ENCODE measurements at places on chromosomes 6 and 20.

DNA sequence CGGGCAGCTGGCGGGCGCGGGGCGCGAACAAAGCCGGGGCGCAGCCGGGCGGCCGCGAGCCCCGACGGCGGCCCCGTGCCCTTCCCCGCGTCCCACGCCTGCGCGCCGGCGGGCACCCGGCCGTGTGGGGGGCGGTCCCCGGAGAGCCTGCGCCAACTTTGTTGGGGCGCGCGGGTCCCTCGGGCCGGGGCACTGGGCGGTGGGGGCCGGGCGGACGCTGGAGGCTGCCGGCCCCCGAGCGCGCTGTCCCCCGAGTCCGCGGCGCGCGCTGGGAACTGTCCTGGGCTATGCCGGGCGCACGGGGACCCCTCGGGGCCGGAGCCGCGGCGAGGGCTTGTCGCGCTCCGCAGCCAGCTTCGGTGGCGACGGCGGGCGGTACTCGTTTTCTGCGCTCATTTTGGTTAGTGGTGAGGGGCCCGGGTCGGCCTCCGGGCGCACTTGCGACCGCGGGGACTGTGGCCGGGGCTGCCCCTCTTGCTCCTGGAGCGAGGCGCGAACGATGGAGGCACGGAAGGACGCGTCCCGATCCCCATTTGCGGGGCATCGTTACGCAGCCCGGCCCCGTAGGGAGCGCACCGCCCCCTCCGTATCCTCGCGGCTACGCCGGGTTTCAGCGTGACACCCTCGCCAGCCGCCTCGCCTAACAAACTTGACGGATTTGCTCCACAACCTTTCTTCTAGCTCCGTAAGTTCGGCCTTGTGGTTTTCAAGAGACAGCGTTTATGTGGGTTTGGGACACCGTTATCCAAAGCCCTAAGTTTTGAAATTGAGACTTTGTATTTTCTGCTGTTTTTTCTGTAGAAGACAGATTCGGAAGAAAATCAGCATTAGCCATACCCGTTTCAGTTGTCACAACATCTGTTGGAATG is 622 bp downstream of the SS18L1 start:
- DNase-seq, result no peak

GRCh38 chr6:41966961-41967311 is 25.3 kb upstream of the CCND3 start:
- no peak for DNase-seq

- DNase-seq, result no peak
Measured at GRCh38 chr6:41964201-41964887, 22.7 kb upstream of the CCND3 start.

GRCh38 chr20:37700301-37700700 is 6.5 kb downstream of the CTNNBL1 start:
- no peak for DNase-seq

- no peak for DNase-seq
Measured at GRCh38 chr20:57664924-57665588, 44.8 kb downstream of the PMEPA1 start.

DNA sequence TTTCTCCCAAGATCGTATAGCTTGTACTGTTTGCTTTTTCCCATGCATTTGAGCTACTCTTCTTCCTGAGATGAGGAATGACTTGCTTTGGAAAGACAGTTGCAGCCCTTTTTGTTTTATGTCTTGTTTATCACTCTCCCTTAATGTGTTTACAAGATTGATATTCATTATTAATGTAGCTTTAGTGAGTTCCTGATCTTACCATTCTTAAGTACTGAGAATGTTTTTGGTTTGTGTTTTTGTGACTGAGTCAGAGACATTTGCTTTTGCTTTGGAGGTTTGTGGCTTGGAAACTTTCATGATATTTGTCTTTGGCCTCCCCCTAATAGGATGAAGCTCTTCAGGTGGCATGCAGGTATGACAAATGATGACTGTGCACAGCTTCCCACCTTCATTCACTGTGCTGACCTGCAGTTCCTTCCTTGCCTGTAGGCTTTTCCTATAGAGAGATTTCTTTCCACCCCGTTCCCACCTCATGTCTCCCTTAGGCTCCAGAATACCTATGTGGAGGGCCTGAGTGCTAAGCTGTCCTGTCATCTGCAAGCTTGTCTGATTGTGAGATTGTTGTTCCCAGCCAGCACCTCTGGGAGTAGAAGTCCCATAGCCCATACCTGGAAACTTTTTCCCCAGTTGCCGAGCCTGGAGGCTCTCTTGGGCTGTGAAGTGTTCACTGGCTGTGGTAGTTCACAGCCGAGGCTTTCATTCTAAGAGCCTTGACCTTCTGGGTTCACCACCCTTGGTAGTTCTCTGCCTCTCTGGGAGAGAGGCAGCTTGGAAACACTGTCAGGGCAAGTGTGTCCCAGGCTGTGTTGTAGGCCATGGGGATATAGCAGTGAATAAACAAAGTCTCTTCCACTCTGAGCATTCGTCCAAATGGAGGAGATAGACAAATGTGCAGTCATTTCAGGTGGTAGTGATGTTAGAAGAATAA is 27.1 kb downstream of the CDS2 start:
- no peak for DNase-seq

GRCh38 chr20:710780-711450 is 35.3 kb upstream of the SCRT2 start:
- no peak for DNase-seq

DNA sequence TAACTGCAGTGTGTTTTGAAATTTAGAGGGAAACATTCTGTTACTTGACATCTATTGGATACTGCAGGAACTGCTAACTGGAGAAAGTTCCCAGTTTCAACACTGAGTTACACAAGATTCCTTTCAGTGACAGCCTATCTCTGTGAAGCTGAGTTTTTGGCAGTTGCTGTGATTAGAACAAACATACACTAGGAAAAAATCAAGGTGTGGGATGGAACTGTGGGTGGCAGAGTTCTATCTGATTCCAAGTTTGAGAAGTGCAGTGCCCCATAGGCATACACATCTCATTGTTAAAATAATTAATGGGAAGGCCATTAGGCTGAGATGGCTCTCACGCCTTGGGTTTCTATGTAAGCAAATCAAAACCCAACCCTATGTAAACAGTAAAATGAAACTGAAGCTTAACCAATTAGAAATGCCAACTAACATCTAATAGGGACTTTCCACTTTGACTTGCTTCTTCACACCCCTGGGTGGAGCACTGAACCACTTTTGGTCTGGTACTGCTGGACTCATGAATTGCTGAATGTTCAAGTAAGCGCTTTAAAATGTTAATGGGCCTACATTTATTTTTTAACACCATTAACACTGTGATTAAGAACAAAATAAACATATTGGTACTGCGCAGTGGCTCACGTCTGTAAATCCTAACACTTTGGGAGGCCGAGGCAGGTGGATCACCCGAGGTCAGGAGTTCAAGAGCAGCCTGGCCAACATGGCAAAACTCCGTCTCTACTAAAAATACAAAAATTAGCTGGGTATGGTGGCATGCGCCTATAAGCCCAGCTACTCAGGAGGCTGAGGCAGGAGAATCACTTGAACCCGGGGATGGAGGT is 55.2 kb upstream of the TBC1D7 start:
- DNase-seq, result no peak

DNA sequence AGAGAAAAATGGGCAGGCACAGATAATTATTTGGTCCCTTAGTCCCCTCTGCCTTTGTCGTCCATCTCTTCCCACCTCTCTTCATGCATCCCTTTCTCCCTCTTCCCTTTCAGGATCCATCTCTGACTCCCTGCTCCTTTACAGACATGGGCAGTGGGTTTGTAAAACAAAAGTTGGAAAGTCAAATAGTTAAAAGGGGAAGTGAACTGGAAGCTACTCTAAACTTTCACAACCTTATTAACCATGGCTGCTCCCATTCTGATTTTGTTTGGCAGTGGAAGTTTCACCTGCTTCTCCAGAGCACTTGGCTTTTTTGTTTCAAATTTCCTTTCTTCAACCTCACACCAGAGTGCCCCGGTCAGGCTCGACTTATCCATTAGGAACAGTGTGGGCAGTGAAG is 1.2 kb downstream of the HLA-DQA2 start:
- no peak for DNase-seq

- no peak for DNase-seq
Measured at GRCh38 chr6:155194399-155194798, 69.4 kb upstream of the CLDN20 start.

GRCh38 chr6:152118678-152119077 is 311.2 kb downstream of the ESR1 start:
- DNase-seq, result no peak

GRCh38 chr6:137076277-137077068 is 31.7 kb upstream of the IL20RA start:
- no peak for DNase-seq

DNA sequence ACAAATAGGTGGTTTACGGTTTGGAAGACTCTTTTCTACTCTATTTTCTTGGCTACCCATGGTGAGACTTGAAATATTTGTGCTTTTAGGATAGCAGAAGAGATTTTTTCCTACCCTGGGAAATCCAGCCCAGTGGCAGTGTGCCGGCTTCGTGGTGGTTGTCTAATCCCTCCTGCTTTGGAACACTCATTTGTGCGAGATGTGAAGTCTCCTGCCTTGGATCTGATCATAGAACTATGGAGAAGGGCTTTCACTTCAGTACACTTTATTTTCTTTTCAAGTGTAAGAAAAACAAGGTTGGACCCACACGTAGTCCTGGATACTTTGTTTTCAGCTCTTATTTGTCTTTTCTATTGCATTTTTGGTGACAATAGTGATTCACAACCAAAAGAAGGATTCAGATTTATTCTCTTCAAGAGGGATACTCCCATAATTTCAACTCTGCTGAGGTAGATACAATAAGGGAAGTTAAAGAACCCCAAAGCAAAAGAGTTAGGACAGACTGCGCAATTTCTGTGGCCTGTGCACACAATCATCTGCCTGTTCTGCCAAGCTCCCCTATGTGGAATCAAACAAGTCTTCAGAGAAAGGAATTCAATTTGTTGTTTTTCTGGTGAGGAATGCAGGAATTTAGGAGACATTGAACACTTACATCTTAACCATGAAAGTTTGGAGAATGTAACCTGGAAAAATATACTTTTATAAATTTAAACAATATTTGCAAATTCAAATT is 413.2 kb downstream of the GJA1 start:
- DNase-seq, result no peak

- DNase-seq, result peak; percentile 52
Measured at GRCh38 chr6:16238057-16238962, at the start of gene GMPR. Gene GMPR (plus strand): TSS chr6:16238587. CDS start chr6:16238694, 107 bp downstream.

GRCh38 chr6:161761966-161762365 is 488.1 kb upstream of the AGPAT4 start:
- no peak for DNase-seq

GRCh38 chr6:166977621-166978525 is 21.3 kb upstream of the CEP43 start:
- no peak for DNase-seq

- no peak for DNase-seq
Measured at GRCh38 chr6:137910424-137910834, 43.4 kb downstream of the TNFAIP3 start.

DNA sequence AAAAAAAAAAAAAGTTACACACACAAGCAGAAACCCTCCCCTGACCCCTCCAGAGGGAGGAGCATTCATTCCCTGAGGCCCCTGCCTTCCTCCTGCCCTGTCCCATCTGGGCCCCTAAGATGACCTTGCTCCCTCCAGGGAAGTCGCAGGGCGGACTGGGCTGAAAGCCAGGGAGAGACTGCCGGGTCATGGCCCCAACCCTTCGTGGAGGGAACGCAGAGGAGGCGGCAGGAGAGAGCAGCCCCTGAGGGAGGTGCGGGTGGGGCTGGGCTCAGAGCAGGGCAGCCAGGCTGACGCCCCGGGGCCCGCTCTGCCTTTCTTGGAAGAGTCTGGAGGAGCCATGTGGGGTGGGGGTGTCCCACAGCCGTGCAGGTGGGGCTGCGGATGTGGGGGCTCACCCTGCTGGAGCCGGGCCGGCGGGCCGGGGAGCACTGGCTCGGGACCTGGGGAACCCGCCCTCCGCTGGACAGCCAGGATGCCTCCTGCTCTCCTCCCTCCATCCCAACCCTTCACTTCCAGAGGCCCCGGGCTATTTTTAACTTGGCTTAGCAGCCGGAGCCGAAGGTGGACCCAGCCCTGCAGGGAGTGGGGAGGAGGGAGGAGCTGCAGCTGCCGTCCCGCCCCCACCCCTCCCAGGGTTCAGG is 15.0 kb upstream of the ABHD16B start:
- no peak for DNase-seq

- no peak for DNase-seq
Measured at GRCh38 chr20:49471397-49471796, 11.1 kb downstream of the KCNB1 start.

- DNase-seq, result no peak
Measured at GRCh38 chr6:56169366-56169765, 78.0 kb downstream of the COL21A1 start.

- DNase-seq, result no peak
Measured at GRCh38 chr6:109008537-109009235, 86.0 kb downstream of the SESN1 start.

DNA sequence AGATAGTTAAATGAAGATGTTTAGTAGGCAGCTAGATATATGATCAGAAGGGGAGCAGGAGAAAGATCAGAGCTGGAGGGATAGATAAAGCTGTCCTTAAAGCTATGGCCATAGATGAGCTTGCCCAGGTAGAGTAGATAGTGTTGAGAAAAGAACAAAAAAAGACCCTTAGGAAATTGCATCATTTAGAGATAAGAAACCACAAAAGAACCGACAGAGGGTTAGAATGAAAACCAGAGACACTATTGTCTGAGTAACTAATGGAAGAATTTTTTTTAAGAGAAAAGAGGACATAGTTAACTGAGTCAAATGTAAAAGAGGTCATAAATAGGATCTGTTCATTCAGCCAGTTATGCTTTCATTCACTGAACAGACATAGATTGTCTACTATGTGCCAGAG is 101.8 kb downstream of the TNFAIP3 start:
- no peak for DNase-seq

- peak; percentile 68 for DNase-seq
Measured at GRCh38 chr20:36836591-36837269, 39.2 kb upstream of the TLDC2 start.

DNA sequence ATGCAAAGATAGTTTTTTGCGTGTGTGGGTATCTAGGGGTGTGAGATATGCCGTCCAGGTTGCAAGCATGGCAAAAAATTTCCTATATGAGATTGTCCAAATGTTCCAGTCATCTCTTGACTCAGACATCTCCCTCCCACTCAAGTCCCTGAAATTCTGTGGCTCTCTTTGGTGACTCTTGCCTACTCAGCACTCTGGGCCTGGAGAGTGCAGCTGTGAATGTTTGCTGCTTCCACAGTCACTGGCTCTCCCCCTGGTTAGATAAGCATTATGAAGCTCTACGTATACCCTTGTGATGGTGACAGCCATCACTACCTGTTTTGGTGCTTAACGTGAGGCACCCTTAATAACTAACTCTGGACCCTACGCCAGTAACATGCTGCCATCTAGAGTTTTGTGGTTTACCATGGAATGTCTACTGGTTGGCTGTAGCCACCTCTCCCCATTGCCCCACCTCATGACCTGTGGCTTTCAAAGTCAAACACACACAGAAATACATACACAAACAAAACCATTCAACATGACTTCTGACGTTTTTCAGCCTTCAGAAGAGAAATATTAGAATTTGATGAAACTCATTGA is 621.9 kb upstream of the CITED2 start:
- no peak for DNase-seq
